ENCODE measurements at places on chromosomes 5 and 9.
A peak's percentile ranks its signal among the peaks of the same experiment; 100 is the strongest.

- no peak for DNase-seq
Measured at GRCh38 chr5:145008876-145009530, 826.1 kb downstream of the PRELID2 start.

DNA sequence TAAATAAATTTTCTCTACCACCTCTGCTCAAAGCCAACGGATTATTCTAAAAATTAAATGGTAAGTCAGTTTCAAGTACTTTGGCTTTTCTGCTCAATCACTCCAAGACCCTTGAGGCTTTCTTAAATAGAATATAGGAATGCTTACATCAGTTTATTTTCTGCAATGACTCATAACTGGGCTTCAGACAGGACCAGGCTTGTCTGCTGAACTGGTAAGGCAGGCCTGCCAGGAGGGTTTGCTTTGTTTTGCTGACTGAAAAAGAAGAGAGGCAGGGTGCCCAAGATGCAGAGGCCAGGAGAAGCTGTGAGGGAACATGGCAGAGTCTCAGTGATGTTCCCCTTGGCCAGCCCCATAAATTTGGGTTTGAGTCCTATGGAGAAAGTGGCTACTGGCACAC is 60.3 kb upstream of the EPB41L4A start:
- DNase-seq, result no peak

DNA sequence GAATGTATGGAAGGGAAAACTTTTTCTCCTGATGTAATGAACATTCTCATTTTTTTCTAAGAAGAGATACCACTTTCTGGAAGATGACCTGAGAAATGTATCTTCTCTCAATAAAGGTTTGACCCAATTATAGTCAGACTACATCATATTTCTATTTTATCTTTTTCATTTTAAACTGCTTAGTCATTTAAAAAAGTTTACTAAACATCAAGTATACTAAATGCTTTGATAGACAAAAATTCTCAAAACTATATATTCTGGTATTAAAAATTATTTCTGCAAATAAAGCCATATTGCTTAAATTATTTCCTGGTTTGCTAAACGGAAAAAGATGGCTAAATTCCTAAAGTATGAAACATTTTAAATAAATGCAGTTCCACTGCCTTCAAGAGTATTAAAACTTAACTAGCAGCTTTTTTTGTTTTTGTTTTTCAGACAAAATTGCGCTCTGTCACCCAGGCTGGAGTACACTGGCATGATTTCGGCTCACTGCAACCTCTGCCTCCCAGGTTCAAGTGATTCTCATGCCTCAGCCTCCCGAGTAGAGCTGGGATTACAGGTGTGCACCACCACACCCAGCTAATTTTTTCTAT is 37.1 kb downstream of the FBXW11 start:
- DNase-seq, result no peak

DNA sequence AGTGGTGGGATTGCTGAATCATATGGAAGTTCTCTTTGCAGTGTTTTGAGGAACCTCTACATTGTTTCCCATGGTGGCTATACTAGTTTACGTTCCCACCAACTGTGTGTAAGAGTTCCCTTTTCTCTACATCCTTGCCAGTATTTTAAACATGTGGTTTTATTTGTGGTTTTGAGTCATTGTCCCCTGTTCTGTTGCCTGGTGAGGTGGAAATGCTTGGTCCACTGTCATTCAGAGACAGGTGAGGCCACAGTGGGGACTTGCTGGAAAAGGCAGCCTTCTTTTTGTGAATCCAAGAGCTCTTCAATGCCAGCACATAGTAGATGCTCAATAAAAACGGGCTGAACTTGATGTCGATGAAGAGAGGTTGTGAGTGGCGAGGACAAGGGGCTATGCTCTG is 44.2 kb downstream of the SH3PXD2B start:
- no peak for DNase-seq

GRCh38 chr9:36132086-36132485 is 4.4 kb upstream of the GLIPR2 start:
- no peak for DNase-seq

DNA sequence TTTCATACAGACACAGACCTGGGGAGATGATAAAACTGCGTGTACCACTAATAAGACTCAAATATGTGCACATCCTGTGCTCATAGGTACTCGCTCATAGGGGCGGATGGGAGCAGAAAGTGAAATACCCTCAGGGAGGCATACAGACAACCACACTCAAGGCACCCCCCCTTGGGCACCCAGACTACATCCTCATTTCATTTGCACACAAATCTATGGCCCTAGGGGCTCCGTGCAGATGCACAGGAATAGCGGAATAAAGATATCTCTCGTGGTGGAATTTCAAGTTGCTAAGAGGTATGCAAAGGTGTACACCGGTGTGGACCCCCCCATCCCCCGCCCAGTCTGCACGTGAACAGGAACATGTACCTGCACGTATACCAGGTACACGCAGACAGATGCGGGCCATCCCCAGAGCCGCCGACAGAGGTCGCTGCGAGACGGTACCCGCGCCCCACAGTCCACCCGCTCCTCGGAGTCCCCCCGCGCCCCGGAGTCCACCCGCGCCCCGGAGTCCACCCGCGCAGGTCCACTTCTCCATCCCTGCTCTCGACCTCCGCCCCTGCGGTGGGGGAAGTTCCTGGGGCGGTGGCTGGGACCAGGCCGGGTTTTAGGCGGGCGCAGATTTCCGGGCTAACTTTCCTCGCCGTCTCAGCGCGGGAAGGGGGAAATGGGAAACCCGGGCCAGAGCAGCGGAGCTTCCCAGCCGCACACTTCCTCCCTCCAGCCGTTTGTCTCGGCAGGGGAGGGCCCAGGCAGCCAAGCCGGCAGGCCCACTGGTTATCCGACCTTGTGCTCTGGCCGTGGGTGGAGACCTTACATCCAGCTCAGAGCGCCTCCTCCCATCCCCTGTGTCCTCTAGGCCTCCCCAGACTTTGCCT is 1.0 kb upstream of the IL12B start:
- DNase-seq, result peak; percentile 69

GRCh38 chr9:107738789-107739188 is 249.2 kb upstream of the KLF4 start:
- DNase-seq, result no peak

DNA sequence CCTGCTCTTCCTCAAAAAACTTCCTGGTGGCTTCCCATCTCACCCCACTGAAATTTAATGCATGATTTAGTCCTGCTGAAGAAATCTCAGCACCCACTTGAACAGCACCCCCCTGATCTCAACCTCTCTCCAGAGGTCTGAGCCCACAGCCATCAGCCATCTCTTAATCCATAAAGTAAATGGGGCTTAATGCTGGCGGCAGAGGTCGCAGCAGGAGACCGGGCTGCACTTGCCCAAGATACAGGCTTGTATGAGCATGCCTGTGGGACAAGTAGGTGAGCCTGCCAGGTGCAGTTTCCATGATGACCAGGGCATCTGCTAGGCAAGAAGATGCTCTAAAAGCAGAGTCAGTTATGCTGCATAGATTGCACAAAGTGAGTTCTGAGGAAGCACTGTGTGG is 52.4 kb upstream of the CTXN3 start:
- no peak for DNase-seq

- no peak for DNase-seq
Measured at GRCh38 chr5:37667846-37668245, 172.0 kb downstream of the GDNF start.

DNA sequence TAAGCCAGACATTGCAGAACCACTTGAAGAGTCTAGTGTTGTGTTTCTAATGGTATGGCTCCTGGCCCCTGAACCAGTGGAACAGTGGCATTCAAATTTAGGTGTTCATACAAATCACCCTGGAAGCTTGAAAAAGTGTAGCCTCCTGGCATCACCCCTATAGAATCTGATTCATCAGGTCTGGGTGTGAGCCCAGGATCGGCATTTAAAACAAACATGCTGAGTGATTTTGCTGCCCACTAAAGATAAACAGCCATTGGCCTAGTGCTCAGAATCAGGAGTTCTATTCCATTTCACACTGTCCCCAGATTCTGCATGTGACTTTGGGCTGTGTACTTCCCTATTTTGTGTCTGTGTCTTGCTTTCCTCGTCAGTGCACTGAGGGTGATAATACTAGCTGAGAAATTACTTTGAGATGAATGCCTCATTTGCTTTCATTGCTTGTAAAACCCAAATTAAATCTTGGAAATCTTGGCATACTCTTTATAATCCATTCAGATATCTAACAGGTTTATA is 241.5 kb upstream of the CLINT1 start:
- no peak for DNase-seq

DNA sequence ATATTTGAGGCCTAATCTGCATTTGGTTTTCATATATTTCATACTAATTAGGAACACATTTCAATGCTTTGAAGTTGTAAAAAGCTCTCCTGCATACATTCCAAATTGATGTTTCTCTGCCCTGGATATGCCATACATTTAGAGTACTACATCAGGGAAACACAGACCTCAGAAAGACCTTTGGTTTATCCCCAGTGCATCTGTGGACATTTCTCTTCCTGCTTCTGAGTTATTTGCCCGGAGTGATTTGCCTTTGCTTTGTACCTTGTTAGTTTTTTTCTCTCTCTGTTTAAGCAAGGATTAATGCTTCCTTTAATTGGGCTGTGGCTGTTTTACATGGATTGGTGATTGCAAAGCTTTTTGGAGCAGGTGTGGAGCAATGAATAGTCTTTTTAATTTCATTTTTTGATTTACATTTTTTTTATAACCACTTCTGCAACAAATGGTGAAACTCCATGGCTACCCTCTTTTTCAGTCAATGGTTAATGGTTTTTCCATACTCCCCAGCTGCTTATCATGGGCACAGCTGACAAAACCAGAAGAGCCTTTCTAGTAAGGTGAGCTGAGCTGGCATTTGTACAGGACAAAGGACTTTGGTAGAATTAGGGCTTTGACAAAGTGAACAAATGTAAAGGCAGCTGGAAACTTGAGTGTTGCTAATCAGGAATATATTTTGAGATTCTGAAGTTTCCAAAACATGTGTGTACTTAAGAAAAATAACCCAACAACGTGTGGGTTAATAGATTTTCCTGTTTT is 54.2 kb downstream of the ZSWIM6 start:
- DNase-seq, result no peak

GRCh38 chr9:85258823-85259370 is 482.9 kb downstream of the AGTPBP1 start:
- no peak for DNase-seq

All from stimulated activated CD4-positive, alpha-beta T cell treated with anti-CD3 and anti-CD28 coated beads, Interleukin-1b, Interleukin-23, amount 100 ng/mL, for 24 hours (primary cell).